ENCODE measurements at places on chromosomes 1 and 21.

- DNase-seq = no peak
Observed at GRCh38 chr1:27366411-27367159, at the start of gene MAP3K6. TSS of gene MAP3K6 (minus strand) at chr1:27366961. CDS start at chr1:27366597, 364 bp downstream.

DNA sequence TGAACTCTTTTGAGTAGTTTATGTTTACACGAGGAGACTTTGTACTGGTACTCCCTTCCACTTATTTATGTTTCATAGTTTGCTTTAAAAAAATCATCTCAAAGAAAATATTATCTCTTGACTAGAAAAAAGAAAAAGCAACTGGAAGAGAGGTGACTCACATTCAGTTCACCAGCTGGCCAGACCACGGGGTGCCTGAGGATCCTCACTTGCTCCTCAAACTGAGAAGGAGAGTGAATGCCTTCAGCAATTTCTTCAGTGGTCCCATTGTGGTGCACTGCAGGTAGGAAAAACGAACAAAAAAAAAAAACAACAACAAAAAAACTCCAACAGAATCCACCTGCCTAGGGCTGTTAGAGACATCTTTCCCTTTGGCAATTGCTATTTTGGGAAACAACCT, 102.9 kb downstream of the PTPRC start:
- no peak for DNase-seq

DNA sequence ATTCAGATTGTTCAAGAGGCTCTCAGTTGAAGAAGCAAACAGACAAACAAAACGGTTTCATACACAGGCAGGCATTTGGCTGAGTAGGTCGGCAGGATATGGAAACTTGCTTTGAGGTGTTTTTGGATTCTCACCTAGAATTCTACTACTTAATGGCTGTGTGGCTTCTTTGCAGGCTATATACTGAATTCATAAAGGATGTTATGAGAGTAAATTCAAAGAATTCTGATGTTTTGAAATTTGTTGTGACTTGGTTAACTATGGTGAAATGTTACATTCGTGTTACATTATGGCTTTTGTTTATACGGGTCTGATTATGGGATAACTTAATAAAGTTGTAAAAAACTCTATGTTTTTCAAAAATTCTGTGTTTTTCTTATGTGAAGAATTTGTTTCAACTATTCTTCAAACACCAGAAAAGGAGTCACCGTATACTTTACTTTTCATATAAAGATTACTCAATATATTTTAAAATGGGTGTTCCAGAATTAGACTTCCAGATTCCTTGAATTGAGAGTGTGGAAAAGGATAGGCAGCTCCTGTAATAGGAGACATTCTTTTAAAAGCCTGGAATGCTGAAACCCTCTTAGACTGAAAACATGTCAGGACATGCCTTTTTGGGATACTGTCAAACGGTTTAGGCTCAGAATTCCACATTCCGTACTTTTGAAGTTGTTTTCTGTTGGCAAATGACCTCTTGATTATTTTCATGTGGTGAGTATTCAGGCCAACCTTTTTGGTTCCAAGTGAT, 8.2 kb upstream of the IRF2BP2 start:
- DNase-seq = no peak

- DNase-seq = no peak
Observed at GRCh38 chr21:45322960-45323461, 35.3 kb upstream of the POFUT2 start.

DNA sequence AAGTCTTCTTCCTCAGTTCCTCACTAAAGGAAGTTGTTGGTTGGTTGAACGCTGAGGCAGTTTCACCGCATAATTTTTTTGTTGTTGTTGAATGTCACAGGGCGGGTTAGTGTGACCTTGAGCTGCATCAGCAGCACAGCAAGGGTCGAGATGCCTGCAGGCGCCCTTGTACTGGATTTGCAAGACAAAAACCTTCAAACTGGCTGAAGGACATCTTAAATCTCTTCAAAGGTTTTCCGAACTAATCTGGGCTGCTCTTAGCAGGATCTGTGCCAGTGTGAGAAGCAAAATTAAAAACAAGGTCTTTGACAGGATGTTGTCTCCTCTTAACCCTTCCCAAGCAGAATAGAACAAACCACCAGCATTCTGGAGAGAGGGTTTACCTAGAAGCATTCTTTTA, 59.4 kb downstream of the NRIP1 start:
- no peak for DNase-seq

DNA sequence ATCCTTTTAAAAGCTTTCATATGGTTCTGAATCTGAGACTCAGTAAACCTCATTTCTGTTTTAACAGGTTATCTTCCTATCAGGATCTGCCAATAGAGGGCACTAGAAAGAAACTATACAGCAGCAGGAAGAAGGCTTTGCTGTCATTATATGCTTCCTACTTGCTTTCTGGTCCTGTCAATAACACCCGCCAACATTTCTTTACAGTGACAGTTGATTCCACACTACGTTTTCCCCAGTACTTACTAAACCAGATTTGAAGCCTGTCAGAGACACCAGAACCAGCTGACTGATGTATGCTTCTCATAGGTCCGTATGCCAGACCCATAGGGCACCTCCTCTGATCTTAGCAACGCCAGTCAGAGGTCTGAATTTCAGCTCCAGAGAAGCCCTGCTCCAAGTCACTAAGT, 341.0 kb upstream of the NEGR1 start:
- no peak for DNase-seq

DNA sequence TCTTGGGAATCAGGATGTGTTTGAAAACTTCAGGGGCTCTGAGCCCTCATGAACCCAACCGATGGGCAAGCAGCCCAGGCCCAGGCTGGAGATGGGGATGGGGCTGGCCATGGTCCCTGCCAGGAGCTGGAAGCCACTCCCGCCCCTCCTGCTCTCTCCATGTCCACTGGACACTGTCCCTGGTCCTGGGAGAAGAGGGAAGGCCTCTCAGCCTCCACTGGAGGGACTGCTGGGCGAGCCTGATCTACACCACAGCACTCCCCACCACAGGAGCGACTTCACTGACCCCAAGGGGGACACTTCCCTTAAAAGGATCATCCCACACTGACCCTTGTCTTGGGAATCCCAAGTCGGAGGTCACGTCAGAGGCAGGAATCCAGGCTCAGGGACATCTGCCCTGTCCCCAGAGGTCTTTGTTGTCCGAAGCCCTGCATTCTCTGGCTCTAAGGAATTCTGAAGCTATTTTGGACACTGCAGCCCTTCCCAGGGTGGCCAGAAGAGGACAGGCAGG, 16.9 kb upstream of the COL18A1 start:
- no peak for DNase-seq

- no peak for DNase-seq
Observed at GRCh38 chr1:212539737-212540430, 68.7 kb upstream of the ATF3 start.

- no peak for DNase-seq
Observed at GRCh38 chr21:21279193-21279901, 281.1 kb downstream of the NCAM2 start.

DNA sequence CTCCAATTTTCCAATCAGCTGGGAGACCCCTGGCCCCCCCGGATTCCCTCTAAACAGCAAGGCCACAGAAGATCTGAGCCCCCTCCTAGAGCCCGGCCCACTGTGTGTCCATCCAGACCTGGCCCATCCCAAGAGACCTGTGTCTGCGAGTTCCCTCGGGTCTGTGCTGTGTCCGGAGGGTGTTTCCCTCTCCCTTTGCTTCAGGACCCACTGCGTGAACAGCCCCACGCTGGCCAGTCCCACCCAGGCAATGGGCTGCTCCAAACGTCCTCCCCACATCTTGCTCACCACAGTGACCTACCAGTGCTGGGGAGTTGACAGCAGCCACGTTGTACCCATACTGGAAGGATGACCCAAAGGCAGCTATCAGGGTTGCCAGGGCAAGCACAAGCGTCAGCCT, 11.6 kb downstream of the SLC2A5 start:
- DNase-seq = no peak

DNA sequence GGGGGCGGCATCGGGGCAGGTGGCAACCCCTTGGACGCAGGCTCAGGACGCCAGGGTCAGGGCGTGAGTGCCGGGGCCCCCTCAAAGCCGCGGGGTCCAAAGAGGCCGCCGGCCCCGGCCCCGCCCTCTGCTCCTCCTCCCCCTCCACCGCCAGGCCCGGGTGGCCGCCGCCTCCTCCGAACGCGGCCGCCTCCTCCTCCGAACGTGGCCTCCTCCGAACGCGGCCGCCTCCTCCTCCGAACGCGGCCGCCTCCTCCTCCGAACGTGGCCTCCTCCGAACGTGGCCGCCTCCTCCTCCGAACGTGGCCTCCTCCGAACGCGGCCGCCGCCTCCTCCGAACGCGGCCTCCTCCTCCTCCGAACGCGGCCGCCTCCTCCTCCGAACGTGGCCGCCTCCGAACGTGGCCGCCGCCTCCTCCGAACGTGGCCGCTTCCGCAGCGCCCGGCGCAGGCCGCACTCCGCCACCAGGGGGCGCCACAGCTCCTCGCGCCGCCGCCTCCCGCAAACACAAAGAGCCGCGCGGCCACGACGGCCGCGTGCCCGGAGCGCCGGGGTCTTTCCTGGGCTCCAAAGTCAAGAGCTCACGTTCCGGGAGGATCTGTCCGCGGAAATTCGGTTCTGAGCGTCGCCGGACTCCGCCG, 19.3 kb upstream of the SAMD11 start:
- DNase-seq = peak; percentile 68

- DNase-seq = no peak
Observed at GRCh38 chr1:202263628-202264027, 70.0 kb downstream of the LGR6 start.

GRCh38 chr1:167186771-167187170, 33.9 kb upstream of the POU2F1 start:
- no peak for DNase-seq

- no peak for DNase-seq
Observed at GRCh38 chr1:206890125-206891060, 6.8 kb upstream of the IL24 start.

GRCh38 chr1:203153989-203154821, 21.4 kb downstream of the MYBPH start:
- no peak for DNase-seq

DNA sequence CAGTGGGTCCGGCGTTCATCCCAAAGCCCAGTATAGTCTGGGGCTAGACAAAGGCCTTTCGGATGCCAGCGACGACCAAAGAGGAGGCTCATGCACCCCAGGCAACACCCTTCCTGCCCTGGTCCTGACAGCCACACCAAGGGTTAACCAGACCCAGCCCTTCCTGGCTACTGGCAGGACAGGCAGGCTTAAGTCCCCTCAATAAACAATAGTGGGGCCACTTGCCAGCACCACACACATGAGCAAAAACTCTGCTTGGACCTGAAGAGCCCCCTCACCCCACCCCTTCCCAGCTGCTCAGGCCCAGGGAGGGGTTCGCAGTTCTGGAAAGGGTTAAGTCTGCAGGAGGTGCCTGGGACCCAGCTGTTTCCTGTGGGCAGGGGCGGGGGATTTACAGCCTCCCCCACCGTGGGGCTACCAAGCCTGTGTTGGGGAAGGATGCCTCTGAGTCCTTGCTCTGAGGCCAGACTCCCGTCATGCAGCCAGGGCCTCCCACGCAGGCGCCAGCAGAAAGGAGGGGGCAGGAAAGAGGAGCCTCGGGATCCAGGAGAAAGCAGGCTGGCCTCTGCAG, 18.2 kb downstream of the PHLDA3 start:
- no peak for DNase-seq

DNA sequence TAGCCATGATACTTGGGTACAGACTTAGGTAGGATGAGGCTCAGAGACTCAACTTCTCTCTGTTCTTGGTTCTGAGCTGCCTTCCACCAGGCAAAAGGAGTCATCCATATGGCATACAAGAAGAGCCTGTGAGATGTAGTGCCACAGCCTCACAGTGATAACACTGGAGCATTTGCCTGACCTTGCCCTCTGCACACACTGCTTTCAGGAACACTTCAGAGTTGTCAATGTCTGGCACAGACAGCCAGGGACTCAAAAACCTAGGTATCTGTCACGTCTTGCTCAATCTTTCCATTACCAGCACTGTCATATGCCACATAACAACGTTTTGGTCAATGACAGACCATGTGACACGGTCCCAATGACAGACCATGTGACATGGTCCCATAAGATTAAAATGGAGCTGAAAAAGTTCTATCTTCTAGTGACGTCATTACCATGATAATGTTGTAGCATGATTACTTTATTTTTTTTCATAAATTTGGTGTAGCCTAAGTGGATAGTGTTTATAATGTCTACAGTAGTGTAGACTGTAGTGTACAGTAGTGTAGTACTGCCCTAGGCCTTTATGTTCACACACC, 199.9 kb upstream of the CTTNBP2NL start:
- no peak for DNase-seq

DNA sequence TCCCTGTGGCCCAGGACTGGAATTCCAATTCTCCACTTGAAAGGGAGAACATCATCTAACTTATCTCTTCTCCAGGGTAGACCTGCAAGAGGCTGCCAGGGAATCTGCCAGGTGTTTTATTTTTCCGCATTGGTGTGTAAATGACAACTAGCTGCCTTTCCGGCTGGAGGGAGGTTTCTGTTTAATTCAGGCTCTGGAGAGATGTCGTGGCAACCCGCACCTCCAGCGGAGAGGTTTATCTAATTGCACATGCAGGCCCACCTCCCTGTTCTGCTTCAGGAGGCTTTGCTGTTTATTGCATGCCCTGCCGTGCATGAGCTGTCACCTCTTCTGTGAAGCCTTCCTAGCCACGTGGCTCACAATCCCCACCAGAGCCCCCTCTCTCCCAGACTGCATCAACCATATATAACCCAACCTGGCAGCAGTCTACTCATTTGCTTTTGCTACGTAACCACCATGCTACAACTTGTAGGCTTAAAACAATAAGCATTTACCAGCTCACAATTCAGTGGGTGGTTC, 151.6 kb downstream of the C1orf94 start:
- DNase-seq = no peak

GRCh38 chr1:241808265-241808664, 39.7 kb upstream of the EXO1 start:
- DNase-seq = no peak

- no peak for DNase-seq
Observed at GRCh38 chr1:67973051-67973450, 77.4 kb downstream of the DIRAS3 start.

DNA sequence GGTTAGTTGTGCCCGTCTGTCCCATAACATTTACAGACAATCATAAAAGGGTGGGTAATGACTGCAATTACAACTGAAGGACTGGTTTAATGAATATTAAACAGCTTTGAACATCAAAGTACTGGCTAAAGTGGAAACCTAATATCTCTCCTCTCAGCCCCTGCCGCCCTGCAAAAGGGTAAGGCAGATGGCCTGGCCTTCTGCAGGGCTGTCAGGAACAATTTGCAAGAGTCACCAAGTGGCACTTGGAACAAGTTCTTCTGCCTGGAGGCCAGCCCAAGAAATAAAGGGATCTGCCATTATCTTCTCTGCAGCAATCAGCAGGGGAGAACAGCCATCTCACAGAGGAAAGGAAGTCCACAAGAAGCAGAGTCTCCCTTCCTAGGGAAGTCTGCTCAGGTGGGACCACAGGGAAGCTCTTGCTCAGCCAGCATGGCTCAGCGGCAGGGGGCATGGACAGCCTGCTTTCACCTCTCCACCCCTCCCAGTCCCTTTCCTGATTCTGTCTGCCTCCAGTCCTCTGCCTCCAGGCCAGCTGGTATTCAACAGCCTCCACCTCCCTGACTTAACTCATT, 96.1 kb downstream of the TRABD2B start:
- DNase-seq = no peak

All from activated CD8-positive, alpha-beta memory T cell treated with anti-CD3 and anti-CD28 coated beads for 4 hours (primary cell).